ENCODE measurements at places on chromosomes 7 and 10.

DNA sequence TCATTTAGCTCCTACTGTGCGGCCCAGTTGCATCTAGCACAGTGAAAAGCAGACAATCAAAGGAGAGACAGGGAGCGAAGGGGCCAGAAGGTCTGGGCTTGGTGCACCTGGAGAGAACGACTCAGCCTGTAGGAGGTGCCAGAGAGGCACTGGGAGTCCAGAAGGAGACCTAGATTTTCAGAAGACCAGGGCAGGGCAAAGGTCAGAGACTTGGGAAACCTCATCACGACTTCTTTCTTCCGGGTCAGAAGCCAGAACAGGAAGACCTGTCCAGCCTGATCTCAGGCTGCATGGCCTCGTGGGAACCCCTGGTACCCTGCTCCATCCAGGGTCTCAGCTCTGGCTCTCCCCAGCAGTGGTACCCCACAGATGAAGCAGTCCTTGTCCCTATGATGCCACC, 5.2 kb downstream of the AGAP3 start:
- DNase-seq: no peak

DNA sequence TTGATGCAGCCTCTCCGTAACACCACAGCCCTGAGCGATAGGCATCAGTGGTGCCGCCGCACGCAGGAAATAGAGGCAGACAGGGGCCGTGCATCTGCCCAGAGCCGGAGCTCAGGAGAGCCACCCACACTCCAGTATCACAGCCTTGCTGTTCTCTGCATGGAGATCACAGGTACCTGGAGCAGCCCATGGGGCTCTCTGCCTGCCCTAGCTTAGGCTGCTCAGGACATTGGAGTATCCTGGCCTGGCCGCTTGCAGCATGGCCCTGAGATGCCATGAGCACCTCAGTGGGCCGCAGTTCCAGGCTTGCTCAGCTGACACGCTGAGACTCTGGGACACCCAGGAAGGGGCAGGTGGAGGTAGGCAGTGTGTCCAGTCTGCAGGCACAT, 47.0 kb downstream of the ELFN1 start:
- no peak for DNase-seq

DNA sequence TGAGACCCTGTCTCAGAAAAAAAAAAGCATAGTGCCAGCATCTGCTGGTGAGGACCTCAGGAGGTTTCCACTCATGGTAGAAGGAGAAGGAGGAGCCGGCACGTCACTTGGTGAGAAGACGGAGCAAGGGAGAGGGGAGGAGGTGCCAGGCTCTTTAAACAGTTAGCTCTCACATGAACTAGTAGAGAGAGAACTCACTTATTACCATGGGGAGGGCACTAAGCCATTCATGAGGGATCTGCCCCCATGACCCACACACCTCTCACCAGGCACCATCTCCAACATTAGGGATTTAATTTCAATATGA, 62.9 kb upstream of the VKORC1L1 start:
- no peak for DNase-seq

GRCh38 chr10:72076756-72077155, 11.6 kb downstream of the SPOCK2 start:
- no peak for DNase-seq

- no peak for DNase-seq
Measured at GRCh38 chr7:43612599-43613589, 30.0 kb downstream of the STK17A start.

- DNase-seq: no peak
Measured at GRCh38 chr10:101014966-101015581, 15.5 kb downstream of the LZTS2 start.

All from stimulated activated naive CD4-positive, alpha-beta T cell treated with Interleukin-2 at 50 U/mL for 16 hours (primary cell).